ENCODE measurements at places on chromosomes 2 and 18.

DNA sequence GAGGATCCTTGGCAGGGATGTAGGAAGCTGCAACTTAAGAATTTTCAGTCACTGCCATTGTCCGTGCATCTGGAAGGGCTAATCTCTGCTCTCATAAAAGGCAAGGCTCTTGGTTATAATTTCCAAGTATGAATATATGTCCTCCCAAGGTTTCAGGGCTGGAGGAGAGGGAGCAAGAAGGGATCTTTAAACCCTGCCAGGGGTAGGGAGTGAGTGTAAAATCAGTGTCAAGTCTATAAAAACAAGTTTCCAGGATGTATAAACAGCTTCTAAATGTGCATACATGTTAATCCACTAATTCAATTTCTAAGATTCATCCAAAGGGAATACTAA lies 110.2 kb upstream of the CYRIA start:
- DNase-seq, result no peak

DNA sequence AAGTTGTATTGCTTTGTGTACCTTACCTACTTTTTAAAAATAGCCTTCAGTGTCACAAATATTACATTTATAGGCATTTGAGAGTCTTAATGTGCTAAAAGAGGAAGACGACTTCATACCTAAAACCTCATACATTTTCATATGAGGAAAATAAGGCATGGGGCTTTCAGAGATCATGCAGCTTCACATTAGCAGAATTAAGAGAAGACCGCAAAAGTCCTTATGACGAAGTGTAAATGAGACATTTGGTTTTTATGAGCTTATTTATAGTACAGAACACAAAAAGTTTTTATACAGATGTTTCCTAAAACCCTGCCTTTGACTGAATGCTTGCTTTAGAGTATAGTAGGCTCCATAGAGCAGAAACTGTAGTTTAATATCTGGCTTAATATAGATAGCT lies 10.1 kb upstream of the CCDC138 start:
- no peak for DNase-seq

DNA sequence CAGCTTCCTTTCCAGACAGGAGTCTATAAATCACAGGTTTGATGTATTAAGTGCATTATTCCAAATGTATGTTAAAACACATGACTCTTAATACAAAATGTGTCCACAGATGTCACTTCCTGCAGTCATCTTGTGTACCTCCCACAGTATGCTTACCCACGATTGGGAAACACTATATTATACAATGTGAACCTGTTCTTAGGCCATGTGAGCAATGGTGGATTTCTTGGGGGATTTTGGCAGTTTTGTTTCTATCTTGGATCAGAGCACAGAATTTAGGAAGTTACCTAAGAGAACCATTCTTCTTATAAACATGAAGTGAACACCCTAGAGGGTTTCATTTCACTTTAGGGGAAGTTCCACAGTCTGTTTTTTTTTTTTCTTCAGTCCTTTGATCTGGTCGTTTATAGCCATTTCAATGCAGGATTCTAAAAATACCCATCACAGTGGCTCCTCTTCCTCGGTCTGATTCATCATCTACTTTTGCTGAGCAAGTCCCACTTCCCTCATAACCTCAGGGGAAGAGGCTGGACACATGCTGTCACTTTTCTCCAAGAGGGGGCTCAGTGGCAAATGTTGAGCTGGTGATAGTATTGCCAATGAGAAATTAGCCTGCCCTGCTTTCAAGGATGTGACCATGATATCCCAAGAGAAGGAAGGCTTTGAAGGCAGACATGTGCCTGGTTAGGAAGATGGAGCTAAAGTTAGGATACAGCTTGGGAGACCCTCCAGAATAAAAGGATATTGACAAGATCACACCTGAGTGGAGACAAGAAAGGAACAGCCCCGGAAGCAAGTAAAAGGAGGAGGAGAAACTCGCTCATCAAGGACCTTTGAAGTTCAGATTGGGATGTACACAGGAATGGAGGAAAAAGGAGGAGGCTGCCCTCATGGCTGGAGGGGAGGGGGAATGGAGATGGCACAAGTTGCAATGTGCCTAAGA lies 22.6 kb downstream of the PLEK start:
- no peak for DNase-seq

DNA sequence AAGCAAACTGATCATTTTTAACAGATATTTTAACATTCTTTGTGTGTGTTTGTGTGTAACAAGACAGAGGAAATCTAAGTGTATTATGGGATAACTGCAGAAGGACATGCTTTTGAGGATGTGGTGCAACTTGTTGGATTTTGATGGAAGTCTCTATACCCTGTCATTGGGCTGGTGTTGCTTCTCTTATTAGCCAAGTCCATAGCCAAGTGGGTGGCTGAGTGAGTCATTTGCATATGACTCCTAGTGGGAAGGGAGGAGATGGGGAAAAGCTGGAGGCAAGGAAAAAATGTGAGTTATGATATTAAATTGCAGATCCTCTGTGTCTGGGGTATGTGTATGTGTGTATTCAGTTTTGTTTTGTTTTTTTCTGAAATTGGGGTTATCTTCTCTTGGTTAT lies 879.9 kb downstream of the DCC start:
- no peak for DNase-seq

GRCh38 chr2:241223211-241224017 lies 34.9 kb downstream of the ANO7 start:
- DNase-seq, result no peak

- no peak for DNase-seq
Observed at GRCh38 chr2:215283221-215283620, 28.6 kb upstream of the ATIC start.

DNA sequence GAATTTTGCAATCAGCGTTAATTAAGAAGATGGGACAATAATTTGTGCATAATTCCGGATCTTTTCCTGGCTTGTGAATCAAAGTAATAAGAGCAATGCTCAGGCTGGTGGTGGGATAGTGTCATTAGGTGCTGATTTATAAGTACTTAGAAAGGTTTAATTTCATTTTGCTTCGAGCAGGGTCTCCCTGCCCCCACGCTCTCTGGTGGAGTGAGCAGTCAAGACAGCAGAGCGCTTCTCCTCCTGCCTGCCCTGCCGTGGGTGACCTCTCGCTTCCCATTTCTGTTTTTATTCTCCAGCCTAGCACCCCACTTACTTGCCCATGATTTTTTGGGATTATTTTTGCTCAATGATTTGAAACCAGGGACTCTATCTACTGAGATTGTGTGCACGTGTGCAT lies 7.1 kb downstream of the ASB18 start:
- no peak for DNase-seq

DNA sequence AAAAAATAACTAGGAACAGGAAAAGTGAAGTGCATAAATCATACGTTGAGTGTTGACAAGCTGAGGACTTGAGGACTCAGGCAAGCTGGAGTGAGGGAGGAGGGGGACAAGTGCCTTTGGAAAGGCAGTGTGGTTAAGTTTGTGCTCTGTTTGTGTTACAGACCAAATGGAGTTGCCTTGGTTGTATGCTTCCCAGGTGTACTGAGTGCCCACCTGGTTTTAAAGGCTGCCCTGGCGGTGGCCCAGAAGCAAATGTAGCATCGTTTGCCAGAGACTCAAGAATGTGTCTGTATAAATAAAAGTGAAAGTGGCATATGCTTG lies 240.9 kb downstream of the PRKCE start:
- no peak for DNase-seq

GRCh38 chr2:63048367-63049171 lies 2.1 kb upstream of the OTX1 start:
- no peak for DNase-seq

GRCh38 chr2:202682274-202682673 lies 47.5 kb downstream of the FAM117B start:
- no peak for DNase-seq

DNA sequence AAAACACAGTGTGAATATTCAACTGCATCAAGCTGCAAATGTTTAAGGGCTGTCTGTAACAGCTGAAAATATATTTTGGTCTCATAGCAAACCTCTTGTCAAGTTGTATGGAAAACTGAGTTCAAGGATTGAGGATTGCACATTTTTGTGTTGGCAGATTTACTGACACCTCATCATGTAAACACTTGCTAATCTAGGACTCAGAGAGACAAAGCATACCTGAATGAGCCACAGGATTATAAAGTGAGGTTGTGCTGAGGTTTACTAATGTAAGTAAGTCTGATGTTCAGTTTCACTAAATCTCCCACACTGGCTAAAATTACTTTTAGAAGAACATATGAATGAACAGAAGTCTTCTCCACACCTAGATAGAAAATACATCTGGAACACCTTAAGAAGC lies 1993.1 kb upstream of the CELF4 start:
- DNase-seq, result no peak

GRCh38 chr2:218023636-218024035 lies 20.8 kb upstream of the TNS1 start:
- no peak for DNase-seq

- DNase-seq, result no peak
Observed at GRCh38 chr18:78207942-78208341, 771.7 kb upstream of the SALL3 start.

DNA sequence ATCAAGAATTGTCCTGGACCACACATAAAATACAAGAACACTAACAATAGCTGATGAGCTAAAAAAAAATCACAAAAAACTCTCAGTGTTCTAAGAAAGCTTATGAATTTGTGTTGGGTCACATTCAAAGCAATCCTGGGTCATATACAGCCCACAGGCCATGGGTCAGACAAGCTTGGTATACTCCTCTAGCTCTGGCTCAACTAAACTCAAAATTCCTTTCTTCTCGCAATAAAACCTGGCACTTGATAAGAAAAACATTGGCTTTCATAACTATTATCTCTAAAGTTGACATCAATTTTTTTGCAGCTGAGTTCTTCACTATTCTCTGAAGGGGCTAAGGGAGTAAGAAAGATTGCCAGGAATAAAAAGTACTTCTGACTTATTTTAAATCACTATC lies 38.3 kb downstream of the FBXO48 start:
- DNase-seq, result no peak

- DNase-seq, result no peak
Observed at GRCh38 chr2:106098081-106098480, 96.0 kb downstream of the UXS1 start.

- no peak for DNase-seq
Observed at GRCh38 chr2:211512806-211513205, 956.4 kb downstream of the CPS1 start.

DNA sequence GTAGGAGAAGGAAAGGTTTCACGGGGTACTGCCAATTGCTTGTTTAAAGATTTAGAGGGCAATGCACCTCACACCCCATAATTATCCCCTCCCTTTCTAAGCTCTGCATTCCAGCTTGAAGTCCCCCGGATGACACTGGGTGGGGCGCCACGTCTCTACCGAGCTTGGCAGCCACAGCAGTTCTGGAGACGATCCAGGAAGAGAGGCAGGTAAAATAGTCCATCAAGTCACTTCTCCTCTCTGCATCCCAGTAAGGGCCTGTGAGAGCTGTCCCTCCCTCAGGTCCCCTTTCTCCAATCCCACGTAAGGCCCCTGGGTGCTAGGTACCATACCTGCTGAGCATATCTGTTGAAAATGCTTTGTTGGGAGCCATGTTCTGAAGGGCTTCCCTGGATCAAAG lies 65.7 kb downstream of the CAPN13 start:
- DNase-seq, result no peak

- no peak for DNase-seq
Observed at GRCh38 chr18:31581498-31582197, 10.0 kb upstream of the TTR start.

- no peak for DNase-seq
Observed at GRCh38 chr2:218961651-218962570, 2.4 kb downstream of the CDK5R2 start.

GRCh38 chr2:136705336-136705735 lies 60.0 kb upstream of the THSD7B start:
- no peak for DNase-seq

- no peak for DNase-seq
Observed at GRCh38 chr18:8525692-8526091, 83.5 kb upstream of the RAB12 start.

- no peak for DNase-seq
Observed at GRCh38 chr2:174623690-174624089, 26.1 kb upstream of the WIPF1 start.

DNA sequence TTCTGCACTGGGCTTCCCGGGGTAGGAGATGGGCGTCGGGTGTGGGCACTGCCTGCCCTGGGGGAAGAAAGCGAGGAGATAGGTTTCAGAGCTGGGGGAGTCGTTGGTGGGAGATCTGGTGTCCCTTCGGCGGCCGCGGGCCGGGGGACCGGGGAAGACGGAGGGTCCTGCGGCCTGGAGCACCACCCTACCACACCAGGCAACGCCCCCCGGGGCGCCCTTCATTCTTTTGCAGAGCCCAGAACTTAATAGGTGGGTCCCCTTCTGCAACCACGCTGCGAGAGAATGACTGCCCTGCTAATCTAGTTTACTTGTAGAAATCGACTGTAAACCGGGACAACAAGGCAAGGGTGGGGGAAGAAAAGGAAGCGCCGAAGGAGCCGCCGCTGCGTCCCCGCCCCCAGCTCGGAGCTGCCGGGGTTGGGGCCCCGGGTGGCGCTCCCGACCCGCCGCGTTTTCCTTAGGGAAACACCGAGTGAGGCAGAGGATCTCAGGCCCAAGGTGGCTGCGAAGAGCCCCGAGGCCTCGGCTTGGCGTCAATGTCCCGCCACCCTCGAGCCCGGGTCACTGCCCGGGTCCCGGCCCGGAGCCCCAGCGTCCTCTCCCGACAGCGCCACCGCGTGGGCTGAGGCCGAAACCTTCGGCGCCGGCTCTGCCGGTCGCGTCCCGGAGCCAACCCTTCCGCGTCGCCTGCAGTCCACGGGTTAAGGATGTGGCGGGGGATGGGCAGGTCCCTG lies 5.4 kb upstream of the SATB2 start:
- no peak for DNase-seq

Data from stimulated activated CD4-positive, alpha-beta T cell treated with anti-CD3 and anti-CD28 coated beads, TNF-alpha, amount 100 ng/mL, for 48 hours (primary cell).